ENCODE measurements at places on chromosomes 4 and X.

DNA sequence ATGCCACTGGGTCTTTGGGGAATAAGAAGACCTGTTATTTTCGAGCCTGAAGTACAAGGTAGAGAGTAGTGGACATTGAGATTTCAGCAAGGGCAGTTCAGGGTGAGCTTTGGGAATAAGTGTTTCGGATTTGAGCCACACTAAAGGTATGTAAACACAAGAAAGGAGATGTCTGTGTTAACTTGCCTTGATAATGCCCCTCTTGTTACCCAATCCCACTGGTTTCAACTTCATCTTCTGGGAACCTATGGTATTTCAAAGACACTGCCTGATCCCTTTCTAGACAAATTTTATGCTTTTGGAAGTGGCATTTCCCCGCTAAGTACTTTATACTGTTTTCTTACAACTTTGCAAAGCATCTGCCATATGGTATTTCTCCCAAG lies 79.4 kb downstream of the SLC9A6 start:
- DNase-seq, result no peak

- DNase-seq, result no peak
Observed at GRCh38 chr4:24686866-24687692, 102.7 kb upstream of the DHX15 start.

DNA sequence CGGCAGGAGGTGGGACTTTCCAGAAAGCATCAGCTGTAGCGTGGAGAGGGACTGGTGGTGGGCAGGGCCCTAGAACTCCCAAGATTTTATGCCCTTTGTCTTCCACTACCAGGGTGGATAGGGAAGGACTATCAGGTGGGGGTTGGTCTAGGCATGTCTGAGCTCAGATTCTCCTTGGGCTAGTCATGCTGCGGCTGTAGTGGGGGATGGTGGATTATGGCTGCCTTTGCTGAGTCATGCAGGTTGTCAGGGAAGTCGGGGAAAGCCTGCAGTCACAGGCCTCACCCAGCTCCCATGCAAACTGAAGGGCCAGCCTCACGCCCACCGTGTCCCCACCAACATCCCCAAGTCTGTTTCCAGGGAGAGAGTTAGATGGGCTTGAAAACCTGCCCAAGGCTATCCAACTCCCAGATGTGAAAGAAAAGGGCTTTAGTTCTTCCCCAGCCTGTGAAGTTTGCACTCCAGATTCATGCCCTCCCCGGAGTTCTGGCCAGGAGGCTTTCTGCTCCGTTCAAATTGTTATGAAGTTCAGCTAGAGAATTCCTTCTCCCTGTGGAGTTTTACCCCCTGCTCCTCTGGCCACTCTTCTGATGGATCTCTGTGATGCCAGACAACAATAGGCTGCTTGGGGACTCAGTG lies 13.4 kb upstream of the MEPE start:
- no peak for DNase-seq

DNA sequence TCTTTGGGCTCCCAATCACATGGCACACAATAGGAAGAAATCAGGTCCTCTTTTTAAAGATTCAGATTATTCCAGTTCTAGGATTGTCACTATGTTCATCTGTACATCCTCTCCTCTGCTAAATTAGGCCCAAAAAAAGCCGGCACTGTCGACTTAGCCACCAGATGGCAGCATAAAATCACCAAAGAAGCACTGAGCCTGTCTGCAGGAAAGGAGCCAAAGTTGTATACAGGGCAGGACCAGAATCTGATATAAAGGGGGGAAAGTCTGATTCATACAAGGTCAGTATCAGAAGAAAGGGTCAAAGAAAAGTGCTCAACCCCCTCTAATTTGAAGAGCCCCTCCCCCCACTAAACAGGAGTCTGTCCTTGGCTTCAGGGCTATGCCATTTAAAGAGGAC lies 292.5 kb downstream of the CHIC1 start:
- DNase-seq, result peak; percentile 79

GRCh38 chr4:190016369-190017289 lies 10.4 kb downstream of the FRG2 start:
- DNase-seq, result no peak

- no peak for DNase-seq
Observed at GRCh38 chr4:5800496-5800895, 89.5 kb downstream of the EVC start.

DNA sequence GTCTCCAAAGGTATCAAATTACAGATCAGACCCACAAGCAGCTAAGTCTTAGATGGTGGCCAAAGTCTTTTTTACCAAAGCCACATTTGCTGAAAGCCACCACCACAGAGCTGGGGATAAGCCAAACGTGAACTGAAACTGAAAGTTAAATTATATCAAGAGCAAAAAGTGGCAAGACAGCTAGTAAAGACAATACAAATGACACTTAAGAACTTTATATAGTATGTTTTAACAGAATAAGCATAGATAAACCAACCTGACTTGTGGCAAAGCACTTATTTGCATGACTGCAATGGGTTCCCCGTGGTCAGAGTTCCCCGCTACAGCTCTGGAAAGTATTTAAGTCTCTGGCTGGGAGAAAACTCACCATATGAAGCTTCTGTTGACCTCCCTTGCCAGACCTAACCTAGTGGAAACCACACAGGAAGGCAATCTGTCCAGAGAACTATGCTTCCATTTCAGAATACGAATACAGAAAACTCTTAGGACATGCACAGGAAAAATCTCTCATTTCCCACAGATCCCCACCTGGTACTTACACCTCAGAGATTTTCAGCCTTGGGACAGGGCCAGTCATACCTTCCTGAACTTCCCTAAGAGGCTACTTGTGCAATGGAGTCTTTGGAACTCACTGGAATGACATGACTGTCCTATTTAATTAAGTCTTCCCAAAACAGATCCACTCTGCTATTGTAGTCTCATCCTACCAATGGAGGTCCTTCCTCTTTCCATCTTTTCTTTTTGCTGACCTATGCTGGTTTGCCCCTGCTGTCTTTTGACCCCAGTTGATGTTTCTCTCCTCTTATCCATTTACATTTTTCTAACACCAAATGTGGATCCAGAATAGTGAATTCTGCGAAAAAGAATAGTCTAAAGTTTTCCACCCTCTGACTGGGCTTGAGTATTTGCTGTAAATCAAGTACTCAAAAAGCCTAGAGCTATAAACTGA lies 225.1 kb downstream of the NR3C2 start:
- DNase-seq, result no peak

DNA sequence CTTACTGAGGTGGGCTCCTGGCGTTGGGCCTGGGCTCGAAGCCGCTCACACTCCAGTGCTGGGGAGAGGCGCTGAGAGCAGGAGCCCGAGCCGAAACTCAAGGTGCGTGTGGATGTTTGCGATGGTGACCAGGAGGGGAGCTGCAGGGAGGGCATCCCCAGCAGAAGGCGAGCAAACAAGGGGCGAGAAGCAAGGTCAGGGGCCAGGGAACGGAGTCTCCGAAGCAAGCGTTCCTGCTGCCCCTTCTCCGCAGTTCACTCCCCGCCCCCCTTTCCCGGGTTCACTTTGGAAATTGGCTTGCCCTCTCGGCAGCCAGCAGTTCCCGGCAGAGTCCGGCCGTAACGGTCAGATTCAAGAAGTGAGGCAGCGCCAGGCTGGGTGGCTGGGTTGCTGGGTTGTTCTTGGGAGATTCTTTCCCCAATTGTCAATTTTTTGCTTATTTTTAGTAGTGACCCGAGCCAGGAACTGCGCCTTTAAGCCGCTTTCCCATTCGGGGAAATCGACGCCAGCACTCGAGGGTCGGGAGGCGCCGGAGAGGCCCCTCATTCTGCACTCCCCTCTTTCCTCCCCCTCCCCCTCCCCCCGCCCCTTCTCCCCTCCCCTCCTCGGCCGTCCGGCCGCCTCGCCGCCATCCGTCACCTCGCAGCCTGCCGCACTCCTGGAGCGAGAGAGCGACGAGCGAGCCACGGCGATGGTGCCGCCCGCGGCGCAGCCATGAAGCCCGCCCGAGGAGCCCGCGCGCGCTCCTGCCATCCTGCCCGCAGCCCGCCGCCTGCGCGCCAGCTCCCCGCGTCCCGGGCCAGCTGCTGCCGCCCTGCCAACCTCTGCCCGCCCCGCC lies at the start of gene FRMPD3:
TSS of gene FRMPD3 (plus strand) at position 655 of the 838 bp plus-strand sequence. CDS start 76,937 bp downstream, outside the sequence.
- no peak for DNase-seq

DNA sequence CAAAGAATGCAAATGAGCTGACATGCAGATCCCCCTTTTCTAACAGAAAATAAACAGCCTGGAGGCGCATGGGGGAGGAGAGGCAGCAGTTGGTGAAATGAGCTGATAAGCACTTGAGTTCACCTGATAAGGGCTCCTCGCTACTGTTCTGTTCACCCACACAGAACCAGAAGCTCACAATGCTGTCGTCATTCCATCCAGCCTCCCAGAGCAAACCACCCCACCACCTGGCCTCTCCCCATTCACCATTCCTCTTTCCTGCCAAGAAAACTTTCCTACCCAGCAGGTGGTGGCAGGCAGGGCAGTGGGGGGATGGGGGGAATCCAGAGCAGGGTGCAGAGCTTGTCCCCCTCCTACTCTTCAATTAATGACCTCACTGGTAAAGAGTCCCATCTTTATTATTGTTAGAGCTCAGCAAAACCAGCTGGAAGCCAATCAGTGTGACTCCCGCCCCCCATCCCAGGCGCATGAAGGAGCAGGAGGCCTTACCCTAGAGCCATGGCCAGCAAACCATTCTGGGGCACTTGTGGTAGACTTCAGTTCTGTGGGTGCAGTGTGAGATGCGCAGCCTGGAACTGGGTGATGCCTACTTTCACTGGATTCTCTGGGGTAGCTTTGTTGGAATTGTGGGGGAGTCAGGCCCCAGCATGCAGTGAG lies 350.3 kb downstream of the ZIC3 start:
- DNase-seq, result no peak

GRCh38 chr4:125244848-125245450 lies 69.8 kb upstream of the FAT4 start:
- DNase-seq, result no peak

DNA sequence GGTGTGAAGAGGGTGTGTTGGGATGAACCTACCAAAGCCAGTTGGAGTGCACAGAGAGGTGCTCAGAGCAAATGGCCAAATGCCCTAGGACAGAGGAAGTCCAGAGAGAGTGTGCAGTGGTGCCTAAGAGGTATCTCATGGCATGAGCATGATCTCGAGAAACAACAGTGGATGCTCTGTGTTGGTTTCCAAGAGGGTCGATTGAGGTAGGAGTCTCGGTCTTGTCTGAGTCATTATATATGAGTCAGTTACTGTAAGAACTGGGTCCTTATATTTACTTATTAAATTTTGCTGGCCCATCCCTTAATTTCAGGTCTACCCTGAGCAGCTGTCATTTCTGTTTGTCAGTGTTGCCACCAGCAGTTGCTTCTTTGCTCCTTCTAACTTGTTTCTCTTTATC lies 86.6 kb upstream of the TMEM150C start:
- no peak for DNase-seq

DNA sequence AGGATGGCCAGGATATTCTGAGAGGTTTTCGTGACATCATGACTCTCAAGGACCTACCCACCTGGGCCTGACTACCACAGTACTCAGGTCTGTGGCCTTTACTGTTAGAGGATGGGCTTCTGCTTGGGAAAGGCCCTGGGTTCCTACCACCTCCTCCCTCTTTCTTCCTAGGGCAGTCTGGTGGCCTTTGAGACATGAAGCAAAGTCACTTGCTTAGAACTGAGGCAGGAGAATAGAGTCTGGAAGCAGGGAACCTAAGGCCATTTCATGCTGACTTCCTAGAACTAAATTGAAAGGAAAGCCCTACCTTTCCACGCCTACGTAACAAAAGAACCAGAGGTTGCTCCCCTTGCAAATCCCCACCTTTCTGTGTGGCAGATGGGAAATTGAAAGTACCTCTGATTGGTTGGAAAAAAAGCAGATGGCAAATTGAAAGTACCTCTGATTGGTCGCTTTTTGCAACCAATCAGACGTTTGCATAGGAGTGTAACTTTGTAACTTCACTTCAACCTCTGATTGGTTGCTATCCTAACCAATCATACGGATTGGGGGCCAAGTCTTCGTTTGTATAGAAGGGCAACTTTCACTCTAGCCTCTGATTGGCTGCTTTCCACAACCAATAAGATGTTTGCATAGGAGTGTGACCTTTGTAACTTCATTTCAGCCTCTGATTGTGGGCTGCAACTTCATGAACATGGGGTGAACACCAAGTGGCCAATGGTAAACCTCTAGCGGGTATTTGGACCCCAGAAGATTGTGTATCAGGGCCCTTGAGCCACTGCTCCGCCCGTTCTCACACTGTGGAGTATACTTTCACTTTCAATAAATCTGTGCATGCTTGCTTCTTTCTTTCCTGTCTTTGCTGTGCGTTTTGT lies 9.9 kb upstream of the AKAP14 start:
- DNase-seq, result no peak

GRCh38 chrX:7198499-7198898 lies 50.5 kb upstream of the PUDP start:
- no peak for DNase-seq

GRCh38 chr4:151114338-151114737 lies 14.9 kb downstream of the RPS3A start:
- DNase-seq, result no peak

DNA sequence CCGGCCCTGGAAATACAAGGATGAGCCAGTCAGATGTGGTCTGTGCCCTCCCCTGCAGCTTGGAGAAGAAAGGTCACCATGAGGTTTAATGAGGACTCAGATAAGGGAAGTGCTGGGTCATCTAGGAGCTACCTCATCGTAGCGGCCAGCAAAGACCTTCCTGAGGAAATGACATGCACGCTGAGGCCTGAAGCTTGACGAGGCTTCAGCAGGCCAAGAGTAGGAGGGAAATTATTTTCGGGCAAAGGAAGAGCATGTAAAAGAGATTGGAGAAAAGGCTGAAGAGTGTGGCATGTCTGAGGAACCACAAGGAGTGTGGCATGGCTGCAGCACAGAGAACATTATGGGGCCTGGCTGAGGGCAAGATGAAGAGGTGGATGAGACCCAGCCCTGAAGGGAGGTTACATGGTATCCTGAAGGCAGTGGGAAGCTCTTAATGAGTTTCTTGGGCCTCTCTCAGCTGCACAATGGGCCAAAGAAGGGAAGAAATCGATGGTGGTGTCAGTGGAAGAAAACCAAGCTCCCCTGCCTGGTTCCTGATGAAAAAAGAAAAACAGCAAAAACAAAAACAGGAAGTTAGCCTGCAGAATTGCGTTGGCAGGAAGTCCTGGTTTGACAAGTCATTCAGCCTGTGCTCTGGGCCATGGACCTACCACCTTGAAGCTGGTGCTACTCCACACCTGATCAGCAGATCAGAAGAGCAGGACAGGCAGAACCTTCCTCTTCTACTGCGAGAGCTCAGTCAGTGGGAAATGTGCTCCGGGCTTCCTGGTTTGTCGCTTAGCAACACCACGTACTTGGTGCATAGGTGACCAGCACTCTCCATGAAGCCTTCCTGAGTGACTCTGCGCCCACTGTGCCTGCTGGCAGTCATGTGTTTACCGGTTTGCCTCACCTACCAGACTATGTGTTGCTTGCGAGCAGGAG lies 134.5 kb upstream of the KLF3 start:
- peak; percentile 46 for DNase-seq

- DNase-seq, result no peak
Observed at GRCh38 chrX:22742174-22742573, 257.6 kb upstream of the DDX53 start.

DNA sequence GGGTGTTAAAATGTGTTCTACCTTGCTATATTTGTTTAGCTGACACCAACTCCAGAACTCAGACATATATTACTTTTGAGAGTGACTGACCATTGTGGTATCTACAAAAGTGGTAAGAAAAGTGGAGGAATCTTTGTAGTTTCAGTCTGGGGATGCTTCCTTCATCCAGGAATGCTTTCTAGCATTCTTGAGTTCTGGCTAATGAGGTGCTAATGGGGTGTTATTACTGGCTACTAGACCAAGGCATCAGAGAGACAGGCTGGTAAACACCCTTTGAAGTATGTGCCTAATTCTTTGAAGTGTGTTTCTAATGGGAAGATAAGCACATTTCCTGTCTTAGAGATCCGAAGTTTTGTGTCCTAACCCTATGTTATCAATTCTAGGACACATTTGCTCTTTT lies 310.4 kb downstream of the SPRY1 start:
- no peak for DNase-seq
